D341Med (cell line): ENCODE measurements at places on chromosomes 7 and 10.
A peak's percentile ranks its signal among the peaks of the same experiment; 100 is the strongest.

DNA sequence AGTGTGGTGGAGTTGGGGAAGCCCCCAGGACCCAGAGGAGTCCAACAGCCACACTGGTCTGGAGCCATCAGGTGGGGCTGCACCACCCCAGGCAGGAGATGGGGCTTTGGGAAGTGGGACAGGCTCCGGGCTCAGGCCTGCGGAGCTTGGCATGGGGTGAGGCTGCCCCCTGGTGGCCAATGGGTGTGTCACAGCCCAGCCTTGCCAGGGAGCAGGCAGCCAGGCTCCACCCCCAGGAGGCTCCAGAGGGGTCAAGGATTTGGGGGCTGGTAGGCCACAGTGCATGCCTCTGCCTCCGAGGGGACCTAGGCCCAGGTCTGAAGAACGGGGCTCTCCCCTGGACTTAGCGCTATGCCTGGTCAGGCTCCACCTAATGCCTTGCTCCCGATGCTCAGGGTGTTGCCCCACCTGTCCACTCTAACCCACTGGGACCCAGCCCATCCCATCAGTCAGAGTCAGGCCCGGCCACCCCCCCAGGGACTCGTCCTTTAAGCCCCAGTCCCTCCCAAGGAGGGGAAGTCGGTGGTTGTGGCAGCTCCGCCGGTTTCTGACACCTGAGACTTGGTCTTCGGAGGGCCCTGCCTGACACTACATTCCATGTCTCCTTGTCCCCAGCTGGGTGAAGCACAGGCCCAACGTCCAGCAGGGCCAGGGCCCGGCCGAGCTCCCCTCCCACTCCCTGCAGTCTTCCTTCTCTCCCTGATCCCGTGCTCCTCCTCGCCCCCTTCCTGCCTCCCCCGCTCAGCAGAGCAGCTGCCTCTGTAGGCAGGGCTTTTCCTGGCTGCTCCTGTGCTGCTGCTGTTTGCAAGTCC is 11.3 kb upstream of the SAMD8 start:
- peak; percentile 86 for DNase-seq

DNA sequence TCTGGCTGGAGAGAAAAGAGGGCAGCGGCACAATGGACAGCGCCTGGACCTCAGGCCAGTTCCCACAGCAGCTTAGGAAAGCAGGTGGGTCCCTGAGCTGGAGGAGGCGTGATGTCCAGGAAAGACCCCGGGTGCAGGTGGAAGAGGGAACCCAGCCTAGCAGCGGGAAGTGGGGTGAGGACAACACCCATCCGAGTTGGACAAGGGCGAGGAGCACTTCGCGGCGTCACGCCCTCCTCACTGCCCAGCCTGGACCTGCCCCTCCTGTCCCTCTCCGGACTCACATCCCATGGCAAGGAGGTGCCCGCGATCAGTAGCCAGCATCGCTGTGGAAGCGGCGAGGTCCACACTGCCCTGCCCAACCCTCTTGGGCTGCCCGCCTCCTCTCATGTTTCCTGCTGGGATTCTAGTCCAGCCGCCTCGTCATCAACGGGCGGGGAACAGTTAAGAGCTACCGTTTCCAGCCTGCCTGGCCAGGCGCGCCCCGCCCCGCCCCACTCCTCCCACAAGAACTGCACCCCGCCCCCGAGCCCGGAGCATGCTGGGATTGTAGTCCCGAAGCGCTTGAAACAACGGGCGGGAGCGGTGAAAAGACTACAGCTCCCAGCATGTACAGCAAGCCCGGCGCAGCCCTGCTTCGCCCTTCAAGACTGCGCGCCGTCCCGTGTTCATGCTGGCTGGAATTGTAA is 930.6 kb upstream of the ZNF722 start:
- peak; percentile 57 for DNase-seq

DNA sequence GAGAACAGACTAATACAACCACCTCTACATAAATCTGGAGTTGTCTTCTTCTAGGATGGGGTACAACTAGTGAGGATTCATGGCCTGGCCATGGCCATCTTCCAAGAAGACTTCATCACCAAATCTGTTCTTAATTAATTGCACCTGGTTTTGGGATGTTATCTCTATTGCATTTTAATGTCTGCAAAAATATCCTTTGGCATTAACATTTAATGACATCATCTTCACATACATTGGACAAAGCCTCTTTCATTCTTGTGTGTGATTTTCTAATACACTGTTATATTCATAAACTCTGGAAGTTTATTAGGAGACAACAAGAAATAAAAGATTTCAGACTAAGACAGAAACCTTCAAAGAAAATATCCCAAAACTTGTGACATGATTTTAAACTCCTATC is 124.2 kb upstream of the ABCB5 start:
- no peak for DNase-seq

- no peak for DNase-seq
Measured at GRCh38 chr7:37741776-37742175, 58.2 kb downstream of the GPR141 start.
